Fibroblast of skin of scalp (primary cell): ENCODE measurements at places on chromosomes 6 and 20.
A peak's percentile ranks its signal among the peaks of the same experiment; 100 is the strongest.

DNA sequence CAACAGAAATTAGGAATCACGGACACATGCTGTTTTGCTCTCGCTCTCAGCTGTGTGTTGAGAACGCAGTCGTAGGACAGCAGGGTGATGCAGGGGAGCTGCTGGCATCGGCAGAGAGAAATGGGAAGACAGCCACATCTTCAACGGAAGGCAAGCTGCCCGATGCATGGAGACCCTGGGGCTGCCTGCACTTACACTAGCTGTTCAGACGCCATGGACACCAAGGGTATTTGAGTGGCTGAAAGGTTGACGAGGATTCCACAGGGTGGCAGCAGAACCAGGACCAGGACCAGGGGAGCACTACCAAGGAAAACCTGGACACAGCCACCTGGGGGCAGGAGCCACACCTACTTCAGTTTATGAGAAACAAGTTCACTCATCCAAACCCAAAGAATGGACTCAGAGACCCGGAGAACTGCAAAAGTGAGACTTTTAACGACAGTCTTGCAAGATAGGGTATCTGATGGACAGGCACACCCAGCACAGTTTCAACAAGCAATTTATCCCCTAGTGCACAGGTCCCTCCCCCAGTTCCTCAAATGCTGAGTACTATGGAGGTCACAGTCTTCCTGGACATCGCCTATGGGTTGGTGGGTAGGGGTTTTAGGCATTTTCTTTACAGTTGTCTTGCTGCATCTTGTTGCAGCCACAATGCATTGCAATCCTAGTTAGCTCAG, 56.3 kb upstream of the ENTPD6 start:
- DNase-seq = no peak

DNA sequence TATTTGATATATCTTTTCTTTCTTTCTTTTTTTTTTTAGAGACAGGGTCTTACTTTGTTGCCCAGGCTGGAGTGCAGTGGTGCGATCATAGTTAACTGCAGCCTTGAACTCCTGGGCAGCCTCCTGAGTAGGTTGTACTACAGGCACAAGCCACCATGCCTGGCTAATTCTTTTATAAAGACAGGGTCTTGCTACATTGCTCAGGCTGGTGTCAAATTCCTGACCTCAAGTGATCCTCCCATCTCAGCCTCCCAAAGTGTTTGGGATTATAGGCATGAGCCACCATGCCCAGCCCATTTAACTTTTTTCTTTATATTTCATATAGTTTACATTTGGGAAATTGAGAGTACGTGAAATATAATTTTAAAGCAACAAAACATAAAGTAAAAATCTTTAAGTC, 10.1 kb downstream of the NUS1 start:
- DNase-seq = no peak

DNA sequence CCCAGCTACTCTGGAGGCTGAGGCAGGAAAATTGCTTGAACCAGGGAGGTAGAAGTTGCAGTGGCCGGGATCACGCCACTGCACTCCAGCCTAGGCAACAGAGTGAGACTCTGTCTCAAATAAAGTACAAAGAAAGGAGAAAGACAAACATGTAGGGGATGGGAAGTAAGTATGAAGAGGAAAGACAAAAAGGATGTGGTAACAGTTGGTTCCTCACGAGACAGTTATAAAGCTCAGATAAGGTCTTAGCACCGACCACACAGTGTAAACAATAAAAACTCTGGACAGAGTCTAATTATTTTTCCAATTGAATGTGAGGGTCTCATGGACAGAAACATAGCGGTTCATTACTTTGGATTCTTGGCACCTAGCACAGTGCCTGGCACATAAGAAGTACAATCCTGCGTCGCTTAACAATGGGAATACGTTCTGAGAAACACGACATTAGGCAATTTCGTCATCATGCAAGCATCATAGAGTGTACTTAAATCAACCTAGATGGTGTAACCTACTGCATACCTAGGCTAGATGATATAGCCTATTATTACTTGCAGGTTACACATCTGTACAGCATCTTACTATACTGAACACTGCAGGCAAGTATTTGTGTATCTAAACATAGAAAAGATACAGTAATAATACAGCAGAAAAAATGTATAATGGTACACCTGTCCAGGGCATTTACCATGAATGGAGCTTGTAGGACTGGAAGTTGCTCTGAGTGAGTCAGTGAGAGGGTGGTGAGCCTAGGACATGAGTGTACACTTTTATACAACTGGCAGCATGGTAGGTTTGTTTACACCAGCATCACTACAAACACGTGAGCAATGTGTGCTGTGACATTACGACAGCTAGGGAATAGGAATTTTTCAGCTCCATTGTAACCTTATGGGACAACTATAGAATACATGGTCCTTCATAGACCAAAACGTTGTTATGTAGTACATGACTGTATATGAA, 38.2 kb downstream of the MBOAT1 start:
- no peak for DNase-seq

GRCh38 chr6:90118581-90118980, 178.1 kb downstream of the BACH2 start:
- DNase-seq = no peak

- no peak for DNase-seq
Measured at GRCh38 chr20:8310618-8311017, 178.6 kb downstream of the PLCB1 start.

GRCh38 chr20:2692886-2693285, 306 bp downstream of the EBF4 start:
- DNase-seq = no peak

DNA sequence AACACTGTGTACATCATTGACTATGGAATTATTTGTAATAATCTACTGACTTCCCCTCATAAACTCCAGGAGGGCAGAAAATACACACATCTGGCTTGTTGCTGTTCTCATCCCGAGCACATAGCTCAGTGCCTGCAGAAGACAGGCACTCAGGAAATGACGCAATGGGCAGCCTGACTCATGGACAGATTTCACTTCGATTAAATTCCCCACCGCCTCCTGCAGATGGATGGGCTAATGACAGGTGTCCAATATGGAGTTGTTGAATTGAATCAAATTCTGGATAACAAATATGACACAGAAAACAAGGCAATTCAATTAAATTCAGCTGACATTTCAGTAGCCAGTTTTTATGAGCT, 9.1 kb downstream of the ANKRD60 start:
- DNase-seq = peak; percentile 74
